Tibial artery (tissue), 4 donors: ENCODE measurements at places on chromosomes 1 and 21.

DNA sequence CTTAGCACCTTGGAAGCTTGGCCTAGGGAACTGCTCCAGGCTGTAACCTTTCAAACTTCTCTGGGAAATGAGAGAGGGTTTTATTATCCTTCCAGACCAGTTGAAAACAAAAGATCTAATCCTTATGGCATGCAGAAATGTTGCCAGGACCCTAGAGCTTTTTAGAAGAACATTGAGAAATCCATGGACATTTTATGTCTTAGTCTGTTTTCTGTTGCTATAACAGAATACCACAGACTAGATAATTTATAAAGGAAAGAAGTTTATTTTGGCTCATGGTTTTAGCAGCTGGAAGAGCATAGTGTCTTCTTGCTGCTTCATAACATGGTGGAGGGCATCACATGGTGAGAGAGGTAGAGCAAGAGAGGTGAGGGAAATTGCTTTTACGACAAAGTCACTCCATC lies 25.8 kb downstream of the OSBPL9 start:
- no peak for DNase-seq

GRCh38 chr1:79155991-79156390 lies 149.5 kb upstream of the ADGRL4 start:
- DNase-seq, result no peak

- DNase-seq, result no peak
These were observed 70.6 kb upstream of the RAB3GAP2 start for GRCh38 chr1:220342853-220343252.

GRCh38 chr1:58266242-58266641 lies 280.3 kb downstream of the OMA1 start:
- DNase-seq, result no peak

GRCh38 chr1:97245682-97246081 lies 524.1 kb downstream of the PTBP2 start:
- no peak for DNase-seq

GRCh38 chr1:208309771-208310170 lies 65.6 kb upstream of the PLXNA2 start:
- DNase-seq, result no peak

GRCh38 chr1:70336050-70336449 lies 18.5 kb downstream of the ANKRD13C start:
- no peak for DNase-seq

DNA sequence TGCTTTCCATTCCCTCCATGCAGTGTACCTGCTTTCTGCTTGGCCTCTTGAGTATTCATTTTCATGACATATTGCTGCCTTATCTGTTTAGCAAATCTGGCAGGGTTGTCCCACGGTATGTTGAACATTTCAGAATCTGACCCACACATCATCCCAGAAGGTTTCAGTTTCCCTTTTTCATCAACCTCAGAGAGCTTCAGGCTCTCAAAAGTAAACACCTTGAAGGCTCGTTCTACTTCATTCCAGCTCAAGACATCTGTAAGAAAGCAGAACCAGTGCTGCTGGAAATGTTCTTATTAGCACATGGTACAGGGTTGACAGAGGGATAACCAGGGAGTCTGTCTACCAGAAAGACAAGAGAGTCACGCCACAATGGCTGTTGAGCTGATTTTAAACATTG lies 103.6 kb downstream of the SPAG17 start:
- no peak for DNase-seq

GRCh38 chr1:204544321-204544720 lies 28.1 kb downstream of the MDM4 start:
- DNase-seq, result no peak

DNA sequence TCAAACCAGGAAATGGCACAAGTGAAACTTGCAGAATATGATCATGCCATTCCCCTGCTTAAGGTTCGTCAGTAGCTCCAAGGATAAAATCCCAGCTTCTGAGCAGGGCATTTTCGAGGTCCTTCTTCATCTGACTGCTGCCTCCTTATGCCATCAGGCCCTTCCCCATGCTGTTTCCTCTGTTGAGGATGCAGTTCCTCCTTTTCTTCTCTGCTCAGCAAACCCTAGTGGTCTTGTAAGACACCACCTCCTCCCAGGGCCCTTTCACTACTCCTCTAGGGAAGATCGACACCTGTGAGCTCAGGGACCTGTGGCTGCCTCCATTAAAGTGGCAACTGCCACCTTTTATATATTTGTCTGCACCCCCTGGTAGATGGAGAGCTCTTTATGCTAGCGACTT lies 62.1 kb upstream of the JUN start:
- DNase-seq, result no peak

- no peak for DNase-seq
These were observed 121.7 kb downstream of the DHRS3 start for GRCh38 chr1:12496154-12496961.

DNA sequence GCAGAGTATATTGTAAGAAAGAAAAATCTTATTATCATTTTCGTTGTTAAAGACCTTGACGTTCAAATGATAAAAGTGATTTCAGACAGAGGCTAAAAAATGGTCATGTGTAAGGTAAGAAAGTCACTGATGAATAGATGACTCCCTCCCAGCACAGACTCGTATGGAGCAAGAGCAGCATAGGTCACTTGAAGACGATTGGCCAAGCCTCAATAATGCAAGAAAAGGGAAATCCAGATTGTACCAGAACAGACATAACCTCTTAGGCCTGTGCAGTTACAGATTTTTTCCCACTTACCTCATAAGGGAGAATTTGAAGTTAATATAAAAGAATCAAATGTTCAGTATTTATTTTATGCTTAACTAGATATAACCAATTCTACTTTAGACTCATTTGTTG lies 16.3 kb upstream of the OLFML2B start:
- no peak for DNase-seq

GRCh38 chr1:211886551-211886950 lies 56.0 kb upstream of the LPGAT1 start:
- no peak for DNase-seq

DNA sequence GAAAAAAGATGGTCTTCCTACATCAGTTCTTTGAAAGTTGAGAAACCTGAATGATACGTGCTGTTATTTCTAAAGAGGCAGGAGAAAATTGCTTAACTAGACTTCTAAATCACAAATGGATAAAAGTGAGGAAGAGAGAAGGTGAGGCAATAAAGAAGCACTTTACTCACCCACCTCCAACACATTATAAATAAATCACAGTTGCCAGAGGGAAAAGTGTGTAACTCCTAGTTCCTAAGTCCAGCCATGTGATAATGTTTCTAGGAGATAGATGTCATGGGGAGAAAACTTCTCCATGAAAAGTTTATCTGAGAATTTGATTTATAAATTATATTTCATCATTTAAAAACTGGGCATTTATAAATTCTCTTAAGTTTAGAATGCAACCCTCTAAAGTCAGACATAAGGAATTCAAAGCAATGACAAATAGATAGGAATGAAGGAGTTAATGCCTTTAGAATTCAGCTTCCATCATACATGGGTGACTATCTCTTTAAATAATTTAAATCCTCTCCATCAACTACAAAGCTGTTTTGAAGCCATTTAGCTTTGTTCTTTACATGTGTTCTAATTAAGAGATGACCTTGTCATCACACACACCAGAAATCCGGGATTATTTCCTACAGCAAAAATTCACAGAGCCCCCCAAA lies 60.0 kb downstream of the NRIP1 start:
- no peak for DNase-seq

DNA sequence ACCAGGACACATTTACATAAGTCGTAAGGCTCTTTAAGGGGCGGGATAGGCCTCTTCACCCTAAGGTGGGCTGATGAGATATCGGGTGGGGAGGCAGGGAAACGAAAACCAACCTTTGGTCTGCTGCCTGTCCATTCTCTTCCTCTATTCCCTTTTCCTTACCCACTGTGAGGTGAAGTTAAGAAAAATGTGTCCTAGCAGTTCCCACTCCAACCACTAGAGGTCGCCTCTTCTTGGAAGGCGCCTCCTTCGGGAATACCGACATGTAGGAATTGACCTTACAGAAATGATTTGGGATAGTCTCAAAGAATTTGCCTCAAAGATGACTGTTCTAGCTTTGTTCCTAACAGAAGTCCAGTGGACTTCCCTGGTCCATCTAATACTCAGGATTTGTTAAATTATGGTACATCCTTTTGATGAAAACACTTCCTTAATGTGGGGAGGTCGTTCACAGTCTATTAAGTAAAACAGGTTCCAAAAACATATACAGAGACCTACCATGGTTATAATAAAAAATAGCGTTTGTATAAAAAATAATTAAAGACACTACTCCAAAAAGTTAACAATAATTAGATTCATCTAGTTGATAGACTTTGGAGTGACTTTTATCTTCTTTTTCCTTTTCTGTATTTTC lies 14.1 kb downstream of the AZIN2 start:
- peak; percentile 38 for DNase-seq

DNA sequence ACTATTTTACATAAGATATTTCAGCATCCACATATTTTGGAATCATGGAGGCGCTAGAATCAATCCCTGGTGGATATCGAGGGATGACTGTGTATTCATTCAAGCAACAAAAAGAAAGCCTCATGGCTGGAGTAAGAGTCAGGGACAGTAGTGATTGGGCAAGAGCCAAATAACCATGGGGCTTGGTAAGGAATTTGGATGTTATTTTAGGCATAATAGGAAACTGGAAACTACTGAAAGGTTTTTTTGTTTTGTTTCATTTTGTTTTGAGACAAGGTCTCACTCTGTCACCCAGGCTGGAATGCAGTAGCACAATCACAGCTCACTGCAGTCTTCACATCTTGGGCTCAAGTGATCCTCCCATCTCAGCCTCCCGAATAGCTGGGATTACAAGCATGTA lies 33.8 kb upstream of the EYA3 start:
- DNase-seq, result no peak

DNA sequence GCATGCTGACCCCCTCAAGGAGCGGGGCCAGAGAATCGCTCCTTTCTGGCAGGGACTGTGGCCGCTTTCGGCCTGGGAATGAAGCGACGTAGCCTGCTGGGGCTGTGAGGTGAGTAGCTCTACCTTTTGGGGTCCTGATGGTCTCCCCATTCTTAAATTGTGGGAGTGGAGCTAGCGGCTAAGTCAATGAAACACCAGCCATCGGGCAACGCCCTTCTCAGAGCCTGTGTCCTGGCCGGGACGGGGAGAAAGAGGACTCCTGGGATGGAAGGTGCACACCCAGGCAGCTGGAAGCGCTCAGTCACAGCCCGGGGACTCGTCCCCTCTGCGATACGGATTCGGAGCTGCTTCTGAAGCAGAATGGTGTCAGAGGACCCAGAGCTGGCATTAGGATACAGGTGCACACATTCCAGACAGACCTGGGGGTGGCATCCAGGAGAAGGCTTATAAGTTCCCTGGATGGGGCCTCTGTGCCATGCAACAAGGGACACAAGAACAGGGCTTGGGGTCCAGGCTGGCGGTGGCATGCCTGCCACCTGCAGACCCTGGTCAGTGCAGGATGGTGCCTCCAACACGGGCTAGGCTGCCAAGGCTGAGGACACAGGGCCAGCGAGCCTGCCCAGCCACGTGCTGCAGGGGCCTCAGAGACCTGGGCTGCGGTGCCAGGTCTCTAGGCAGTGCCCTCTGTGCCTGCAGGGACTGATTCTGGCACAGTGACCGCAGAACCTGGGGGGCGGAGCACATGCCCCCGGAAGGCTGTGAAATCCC lies 945 bp upstream of the WNT9A start:
- peak; percentile 54 for DNase-seq

DNA sequence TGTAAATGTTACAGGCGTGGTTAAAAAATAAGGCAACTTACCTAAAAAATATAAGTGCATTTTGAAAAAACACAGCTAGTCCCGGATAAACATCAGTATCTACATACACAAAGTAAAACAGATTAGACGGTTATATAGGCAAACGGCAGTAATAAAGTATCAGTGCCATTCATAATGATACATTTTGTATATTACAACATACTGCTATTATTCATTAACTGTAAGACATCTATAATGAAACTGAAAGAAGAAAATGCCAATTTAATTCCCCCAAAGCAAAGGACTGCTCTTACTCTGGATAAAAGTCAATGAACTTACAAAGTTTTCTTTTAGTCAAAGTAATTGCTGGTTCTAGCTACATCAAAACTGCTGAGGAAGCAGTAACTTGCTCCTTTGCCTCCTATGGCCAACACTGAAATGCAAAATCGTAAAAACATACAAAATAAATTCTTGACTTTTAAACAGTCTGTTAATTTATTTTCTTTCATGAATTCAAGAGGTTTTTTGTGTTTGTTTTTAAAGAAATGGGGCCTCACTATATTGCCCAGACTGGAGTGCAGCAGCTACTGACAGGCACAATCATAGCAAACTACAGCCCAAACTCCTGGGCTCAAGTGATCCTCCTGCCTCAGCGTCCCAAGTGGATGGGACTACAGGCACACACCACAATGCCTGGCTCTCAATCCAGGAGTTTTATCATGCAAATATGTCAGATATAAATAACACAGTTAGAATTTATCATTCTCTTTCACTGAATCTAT lies 23.9 kb downstream of the TMEM50B start:
- DNase-seq, result no peak

- DNase-seq, result peak; percentile 31
These were observed 214.5 kb downstream of the VAV3 start for GRCh38 chr1:107750364-107750959.

- DNase-seq, result no peak
These were observed 34.4 kb downstream of the TMCC2 start for GRCh38 chr1:205261946-205262691.

GRCh38 chr1:226355016-226355415 lies 46.1 kb upstream of the LIN9 start:
- no peak for DNase-seq

- no peak for DNase-seq
These were observed 436.4 kb downstream of the PLA2G4A start for GRCh38 chr1:187264995-187265602.

- no peak for DNase-seq
These were observed 23.3 kb upstream of the SNX7 start for GRCh38 chr1:98638185-98638584.

- DNase-seq, result no peak
These were observed 19.8 kb upstream of the FAM110D start for GRCh38 chr1:26138974-26139558.

DNA sequence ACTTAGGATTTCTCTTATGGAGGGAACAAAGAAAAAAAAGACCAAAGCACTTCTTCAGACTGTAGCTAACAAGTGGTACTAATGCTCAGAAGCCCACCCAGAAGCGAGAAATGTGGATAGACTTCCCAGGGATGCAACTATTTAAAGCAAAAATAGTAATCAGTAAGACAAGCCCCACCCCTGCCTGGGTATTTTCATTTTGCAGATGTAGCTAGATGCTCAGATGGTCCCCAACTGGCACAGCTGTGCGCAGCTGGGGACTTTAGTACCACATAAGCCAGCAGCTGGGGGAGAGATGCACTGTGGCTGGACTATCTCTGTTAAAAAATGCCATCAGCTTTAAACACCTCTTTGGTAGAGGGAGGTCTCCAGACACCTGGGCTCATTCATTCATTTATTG lies 77.8 kb upstream of the SPAG17 start:
- DNase-seq, result no peak

GRCh38 chr21:45858180-45858579 lies 123.4 kb upstream of the COL6A1 start:
- no peak for DNase-seq
